ENCODE measurements at places on chromosomes 16 and 17.

- no peak for DNase-seq
Measured at GRCh38 chr16:1884155-1884760, 12.3 kb upstream of the MEIOB start.

DNA sequence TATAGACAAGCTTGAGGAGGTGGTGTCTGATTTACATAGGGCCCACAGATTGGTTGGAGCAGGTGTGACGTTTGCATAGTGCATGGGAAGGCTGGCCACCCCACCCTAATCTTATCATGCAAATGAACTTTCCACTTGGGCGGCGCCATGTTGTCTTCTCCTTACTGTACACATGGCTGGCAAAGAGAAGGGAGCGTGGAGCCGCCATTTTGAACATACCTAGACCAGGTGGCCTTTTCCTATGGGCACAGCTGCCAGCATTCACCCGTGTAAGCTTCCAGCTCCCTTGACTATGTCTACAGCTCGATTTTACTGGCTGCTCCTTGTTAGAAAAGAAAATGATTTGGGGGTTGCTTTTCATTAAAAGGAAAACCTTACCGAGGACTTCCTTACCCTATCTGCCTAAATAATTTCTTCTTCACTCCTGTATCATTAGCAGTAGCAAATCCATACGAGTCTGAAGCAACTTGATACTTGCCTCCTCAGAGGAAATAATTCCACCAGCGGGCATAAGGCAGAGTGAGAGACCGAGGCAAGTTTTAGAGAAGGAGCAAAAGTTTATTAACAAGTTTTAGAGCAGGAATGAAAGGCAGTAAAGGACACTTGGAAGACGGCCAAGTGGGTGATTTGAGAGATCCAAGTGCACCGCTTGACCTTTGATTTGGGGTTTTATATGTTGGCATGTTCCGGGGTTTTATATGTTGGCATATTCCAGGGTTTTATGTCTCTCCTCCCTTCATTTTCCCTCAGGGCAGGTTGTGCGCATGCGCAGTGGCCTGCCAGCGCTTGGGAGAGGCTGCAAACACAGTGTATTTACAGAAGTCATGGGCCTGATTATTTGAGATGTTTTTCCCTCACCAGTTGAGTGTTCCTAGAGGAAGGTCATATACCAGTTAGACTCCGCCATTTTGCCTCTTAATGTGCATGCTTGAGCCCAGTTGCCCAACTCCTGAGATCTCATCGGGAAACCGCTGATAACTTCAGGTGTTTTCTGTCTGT is 65.7 kb downstream of the MARF1 start:
- no peak for DNase-seq

DNA sequence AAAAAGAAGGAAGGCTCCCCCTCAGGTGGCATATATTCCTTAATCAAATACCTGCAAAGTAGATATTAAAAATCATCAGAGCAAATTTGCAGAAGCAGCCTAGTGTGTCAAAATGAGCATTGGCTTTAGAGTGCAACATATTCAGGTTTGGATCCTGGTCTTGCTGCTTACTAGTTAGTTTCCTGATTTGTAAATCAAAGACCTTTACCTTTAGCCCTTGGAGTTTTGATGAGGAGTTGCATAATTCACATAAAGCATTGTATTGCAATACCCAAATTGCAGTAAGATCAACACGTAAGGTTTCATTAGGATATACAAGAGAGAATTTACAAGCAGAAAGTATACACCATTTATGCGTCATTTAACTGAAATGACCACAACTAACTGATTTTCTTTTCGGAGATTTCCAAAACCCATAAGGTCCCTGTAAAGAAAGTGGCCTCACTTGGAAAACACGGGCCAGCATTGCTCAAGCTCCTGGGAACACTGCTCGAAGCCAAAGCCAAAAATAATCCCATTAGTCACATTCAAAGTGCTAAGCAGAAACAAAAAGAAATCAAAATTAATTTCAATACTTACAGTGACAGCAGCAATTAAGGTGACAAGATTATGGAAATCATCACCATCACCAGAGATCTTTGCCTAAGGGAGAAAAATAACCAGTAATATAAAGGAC is 415.9 kb upstream of the ERCC4 start:
- no peak for DNase-seq

- no peak for DNase-seq
Measured at GRCh38 chr17:47611372-47612350, 38.1 kb upstream of the KPNB1 start.

DNA sequence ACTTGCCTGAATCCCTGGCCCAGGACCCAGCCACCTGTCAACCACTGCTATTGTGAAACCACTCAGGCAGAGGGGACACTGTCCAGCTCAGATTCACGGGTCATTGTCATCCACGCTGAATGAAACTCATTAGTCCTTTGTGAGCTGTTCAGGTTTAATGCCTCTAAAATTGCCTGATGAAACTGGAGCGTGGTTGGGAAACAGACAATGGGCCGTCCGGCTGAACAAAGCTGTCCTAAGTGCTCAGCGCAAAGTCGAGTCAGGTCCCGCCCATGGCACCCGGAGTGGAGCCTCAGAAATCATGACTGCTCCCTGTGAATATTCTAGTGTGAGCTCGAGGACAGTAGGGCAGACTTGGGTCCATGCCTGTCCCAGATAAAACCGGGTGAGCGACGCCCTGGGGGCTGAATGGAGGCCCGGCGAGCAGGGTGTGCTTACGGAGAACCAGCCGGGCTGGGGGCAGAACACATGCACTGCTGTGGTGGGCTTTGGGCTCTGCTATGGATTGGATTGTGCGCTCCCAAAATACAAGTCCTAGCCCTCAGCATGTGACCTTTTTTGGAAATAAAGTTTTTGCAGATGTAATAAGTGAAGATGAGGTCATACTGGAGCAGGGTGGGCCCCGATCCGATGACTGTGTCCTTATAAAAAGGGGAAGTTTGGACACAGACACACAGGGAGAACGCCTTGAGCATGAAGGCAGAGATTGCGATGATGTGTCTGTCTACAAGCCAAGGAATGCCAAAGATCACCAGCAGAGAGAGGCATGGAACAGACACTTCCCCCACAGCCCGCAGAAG is 12.9 kb upstream of the CMIP start:
- no peak for DNase-seq

DNA sequence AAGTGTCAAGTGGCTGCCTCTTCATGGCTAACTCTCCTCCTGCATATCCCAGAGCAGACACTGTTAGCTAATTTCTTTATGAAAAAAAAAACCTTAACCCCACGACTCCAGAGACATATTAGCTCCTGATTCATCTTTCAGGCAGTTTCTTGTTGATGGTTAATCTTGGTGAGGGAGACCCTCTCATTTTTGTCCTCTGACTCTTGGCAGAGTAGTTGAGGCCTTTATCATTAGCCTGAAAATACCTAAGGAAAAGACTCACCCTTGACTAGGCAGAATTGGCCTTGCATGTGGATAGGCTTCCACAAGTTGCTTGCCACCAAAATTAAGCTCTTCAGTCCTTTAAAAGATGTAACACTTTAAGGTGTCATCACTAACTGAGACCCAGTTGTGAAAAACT is 4.0 kb downstream of the CRYBA1 start:
- no peak for DNase-seq

DNA sequence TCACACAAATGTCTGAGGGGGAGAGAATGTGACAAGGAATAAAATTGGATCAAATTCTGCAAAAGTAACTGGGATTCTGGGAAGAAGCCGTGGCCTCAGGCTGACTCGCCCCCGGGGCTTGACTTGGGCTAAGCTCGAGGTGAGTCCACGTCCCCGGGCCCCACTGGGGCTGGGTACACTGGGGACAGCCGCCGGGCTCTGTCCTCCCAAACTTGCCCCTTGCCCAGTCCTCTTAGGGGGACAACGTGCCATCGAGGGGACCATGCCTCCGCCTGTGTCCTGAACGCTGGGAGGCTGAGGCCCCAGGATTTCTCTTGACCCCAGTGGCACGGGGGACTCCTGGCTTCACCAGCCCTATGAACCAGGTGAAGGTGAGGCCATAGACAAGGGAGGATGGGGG is 21.1 kb downstream of the DOC2B start:
- DNase-seq = no peak

DNA sequence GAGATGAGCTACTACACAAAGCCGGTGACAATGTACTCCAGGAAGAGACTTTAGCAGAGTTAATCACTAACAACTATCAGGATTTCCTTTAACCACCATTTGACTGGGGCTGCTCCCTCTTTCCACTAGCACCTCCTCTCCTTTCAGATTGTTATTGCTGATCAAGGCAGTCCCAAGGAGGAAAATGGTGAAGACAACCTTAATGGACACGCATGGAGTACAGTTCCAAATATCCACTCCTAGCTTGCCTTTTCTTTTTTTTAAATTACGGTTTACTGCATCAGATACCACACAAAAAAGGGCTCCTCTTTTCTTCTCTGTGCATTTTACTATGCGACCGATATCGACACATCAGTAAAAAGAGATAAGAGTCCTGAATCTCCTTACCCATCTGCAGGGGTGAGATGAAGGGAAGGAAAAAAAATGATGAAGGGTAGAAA is 30.9 kb downstream of the FAM222B start:
- DNase-seq = no peak

- no peak for DNase-seq
Measured at GRCh38 chr17:8608001-8608400, 22.5 kb downstream of the MYH10 start.

- DNase-seq = no peak
Measured at GRCh38 chr17:17935321-17936271, 36.6 kb downstream of the TOM1L2 start.

DNA sequence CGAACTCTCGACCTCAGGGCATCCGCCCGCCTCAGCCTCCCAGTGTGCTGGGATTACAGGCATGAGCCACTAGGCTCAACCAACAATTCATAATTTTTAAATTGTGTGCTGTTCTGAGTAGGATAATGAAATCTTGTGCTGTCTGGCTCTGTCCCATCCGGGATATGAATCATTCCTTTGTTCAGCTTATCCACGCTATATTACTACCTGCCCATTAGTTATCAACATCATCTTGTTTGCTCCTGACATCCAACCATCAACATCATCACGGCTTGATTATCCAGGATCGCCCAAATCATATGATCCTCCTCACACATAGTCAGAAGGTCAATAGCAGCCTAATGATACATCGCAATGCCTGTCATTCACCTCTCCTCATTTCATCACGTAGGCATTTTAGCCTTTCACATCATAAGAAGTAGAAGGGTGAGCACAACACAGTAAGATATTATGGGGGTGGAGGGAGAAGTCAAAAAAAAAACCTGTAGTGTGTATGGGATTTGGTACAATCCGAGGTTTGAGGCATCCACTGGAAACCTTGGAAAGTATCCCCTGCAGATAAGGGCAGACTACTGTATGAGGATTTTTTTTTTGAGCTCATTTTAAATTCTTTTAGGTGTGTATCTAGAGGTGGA is 77.0 kb upstream of the SIAH1 start:
- DNase-seq = no peak

- no peak for DNase-seq
Measured at GRCh38 chr17:78130437-78131101, at the start of gene TMC8. Gene TMC8, plus strand, starts transcription at chr17:78130771. Its CDS starts 818 bp downstream, at chr17:78131589.

GRCh38 chr16:20353379-20353778 is 864 bp upstream of the UMOD start:
- DNase-seq = no peak

DNA sequence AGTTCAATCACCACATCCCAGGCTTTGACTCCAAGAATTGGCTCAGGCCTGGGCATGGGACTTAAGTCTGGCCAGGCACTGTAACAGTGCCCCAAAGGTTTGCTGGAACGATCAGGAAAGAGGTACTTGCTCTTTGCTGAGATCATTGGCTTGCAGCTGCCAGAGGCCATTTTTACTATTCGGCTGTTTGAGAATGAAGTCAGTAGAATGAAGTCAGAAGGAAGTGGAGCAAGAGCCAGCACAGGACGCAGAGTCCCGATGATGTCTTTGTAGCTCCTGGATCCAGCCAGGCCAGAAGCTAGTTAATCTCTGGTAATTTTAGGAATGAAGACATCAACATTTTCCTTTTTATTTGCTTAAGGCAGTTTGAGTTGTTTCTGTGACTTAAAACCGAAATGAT is 195.5 kb downstream of the RAB11FIP4 start:
- DNase-seq = no peak

DNA sequence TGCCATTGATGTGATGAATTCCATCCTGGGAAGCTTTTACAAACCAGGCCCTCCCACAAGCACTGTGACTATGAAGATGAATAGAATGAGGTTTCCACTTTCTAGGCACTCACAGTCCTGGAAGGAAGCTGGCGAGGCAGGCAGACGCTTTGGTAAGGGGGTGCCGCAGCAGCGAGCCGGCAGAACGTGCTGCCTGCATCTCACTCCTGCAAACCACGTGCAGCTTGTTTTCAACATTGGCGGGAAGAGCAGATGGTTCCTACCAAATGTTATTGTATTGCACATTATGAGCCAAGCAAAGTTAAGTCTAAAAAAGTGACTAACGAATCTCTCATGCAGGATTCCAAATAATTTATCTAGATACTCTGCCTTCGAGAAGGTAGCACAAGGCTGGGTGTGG is 3.7 kb upstream of the DNAI2 start:
- DNase-seq = no peak

- DNase-seq = peak; percentile 77
Measured at GRCh38 chr17:40598619-40599467, 33.6 kb upstream of the CCR7 start.

GRCh38 chr17:12856416-12856815 is 67.1 kb downstream of the ARHGAP44 start:
- no peak for DNase-seq

- DNase-seq = no peak
Measured at GRCh38 chr17:69452664-69453260, 38.3 kb downstream of the MAP2K6 start.

DNA sequence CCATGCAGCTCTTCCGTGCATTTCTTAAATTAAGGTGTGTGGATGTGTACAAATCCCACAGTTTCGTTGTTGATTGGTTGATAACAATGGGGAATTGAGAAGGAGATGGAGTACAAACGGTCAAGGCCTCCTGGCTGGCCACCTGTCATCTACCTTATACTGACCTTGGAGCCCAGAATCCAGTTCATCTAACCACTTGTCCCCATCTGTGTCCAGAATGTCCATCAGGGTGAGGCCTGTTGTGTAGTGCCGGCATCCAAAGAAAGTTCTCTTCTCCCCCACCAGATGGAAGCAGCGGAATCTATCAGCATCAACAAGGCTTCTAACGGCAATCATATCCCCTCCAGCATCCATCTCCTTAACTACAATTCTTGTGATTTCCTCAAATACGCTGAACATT is 1.5 kb downstream of the GSDMB start:
- DNase-seq = no peak

DNA sequence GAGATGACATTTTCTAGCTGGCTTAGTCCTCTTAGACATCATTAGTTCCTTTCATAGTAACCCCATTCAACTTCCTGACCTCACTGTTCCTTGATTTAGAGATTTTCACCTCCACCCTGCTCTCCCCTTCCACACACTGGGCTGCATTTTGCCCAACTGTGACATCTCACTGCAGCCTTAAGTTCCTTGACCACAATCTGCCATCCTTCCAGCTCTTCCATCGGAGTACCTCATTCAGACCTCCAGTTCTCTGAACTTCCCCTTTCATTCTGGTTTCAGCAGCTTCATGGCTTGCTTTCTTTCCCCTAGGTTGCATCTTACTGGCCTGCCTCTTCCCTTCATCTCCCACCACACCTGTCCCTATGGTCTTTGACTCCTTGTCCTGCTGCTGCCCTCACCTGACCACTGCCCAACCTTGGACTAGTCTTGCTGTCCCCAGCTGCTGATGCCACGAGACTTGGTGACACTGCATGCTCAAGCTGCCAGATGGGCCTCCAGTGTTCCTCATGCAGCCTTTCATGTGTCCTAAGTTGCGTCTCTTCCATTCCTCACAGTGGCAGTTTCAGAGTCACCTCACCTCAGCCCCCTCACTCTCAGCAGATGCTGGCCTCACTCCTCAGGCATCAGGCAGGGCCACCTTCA is 40.8 kb downstream of the NUP88 start:
- no peak for DNase-seq
